ENCODE measurements at places on chromosomes 6 and 20.

GRCh38 chr20:47317127-47317895 is 39.2 kb downstream of the ZMYND8 start:
- DNase-seq = peak; percentile 72

- no peak for DNase-seq
These were observed 138.0 kb upstream of the TBX18 start for GRCh38 chr6:84902354-84902928.

GRCh38 chr20:23002276-23002675 is 32.8 kb upstream of the SSTR4 start:
- DNase-seq = no peak

- no peak for DNase-seq
These were observed 634.4 kb upstream of the MMS22L start for GRCh38 chr6:97917369-97917768.

GRCh38 chr20:58938078-58938477 is 43.0 kb upstream of the NELFCD start:
- DNase-seq = no peak

DNA sequence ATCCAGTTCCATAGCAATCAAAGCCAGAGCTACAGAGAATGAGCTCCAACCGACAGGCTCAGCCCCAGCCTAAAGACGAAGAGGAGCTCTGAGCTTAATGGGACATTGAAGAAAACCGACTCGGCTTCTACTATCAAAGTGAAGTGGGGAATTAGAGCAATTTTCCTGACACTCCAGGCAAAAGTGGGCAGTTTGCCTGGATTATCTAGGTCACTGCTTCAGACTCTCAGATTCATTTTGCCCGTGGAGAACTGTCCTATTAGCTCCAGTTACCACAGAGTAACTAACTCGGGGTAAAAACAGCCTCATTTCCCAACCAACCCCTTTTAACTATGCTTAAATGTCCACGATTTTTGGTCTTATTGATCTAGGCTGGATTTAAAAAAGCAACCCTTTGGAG is 592.1 kb upstream of the NRSN1 start:
- DNase-seq = no peak

DNA sequence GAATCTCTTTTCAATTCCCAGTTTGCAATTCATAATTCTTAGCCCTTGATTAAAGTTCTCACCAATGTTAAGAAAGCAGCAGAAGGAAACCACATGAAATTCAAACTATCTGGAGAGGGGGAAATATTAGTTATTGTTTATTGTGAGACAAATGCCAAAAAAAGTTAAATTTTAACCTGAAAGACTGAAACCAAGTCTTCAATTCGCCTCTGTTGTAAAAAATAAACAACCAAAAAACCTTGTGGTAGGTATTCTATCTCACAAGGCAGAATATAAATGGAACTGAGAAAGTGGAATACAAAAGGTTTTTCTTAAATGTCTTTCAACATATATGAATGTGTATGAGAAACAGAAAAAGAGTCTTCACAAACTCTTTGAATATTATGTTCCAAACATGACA is 24.8 kb downstream of the TMX4 start:
- no peak for DNase-seq

DNA sequence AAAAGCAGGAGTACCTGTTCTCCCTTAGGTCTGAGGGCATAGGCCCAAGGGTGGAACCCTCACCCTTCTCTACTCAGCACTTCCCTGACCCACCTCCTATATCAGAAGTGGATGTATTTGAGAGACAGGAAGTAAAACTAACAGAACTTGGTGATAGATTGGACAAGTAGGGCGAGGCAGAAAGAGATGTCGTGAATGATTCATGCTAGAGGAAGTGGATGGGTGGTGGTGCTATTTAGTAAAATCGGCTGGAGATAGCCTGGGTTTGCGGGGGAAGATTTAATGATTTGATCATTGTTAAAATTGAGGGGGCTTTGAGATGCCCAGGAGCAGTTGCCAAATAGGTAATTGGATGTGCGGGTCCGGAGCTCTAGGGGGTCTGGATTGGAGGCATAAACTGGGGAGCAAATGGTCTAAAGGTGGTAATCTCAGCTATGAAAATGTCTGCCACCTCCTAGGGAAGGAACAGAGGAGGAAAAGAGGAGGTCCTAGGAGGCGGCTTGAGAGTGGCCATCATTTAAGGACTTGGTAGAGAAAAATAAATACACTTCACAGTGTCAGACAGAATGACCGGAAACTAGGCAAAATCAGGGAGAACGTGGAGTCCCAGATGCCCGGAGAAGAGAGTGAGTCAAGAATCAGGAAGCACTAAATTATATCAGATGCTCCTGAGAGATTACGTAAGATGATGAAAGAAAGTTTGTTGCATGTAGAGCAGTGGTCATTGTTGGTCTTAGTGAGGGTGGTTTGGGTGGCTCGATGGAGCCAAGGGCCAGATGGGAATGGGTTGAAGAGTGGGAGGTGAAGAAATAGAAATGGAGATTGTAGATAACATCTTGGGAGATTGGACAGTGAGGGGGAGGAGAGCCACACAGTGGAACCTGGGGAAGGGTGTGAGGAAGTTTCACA is 142.0 kb downstream of the CEP57L1 start:
- peak; percentile 46 for DNase-seq

- no peak for DNase-seq
These were observed 165.1 kb upstream of the PCSK2 start for GRCh38 chr20:17061715-17062114.

- DNase-seq = no peak
These were observed 16.0 kb downstream of the SLC52A3 start for GRCh38 chr20:752291-752690.

- DNase-seq = no peak
These were observed 31.7 kb upstream of the VEGFA start for GRCh38 chr6:43738267-43738676.

GRCh38 chr6:24245275-24245674 is 112.6 kb downstream of the DCDC2 start:
- DNase-seq = no peak

DNA sequence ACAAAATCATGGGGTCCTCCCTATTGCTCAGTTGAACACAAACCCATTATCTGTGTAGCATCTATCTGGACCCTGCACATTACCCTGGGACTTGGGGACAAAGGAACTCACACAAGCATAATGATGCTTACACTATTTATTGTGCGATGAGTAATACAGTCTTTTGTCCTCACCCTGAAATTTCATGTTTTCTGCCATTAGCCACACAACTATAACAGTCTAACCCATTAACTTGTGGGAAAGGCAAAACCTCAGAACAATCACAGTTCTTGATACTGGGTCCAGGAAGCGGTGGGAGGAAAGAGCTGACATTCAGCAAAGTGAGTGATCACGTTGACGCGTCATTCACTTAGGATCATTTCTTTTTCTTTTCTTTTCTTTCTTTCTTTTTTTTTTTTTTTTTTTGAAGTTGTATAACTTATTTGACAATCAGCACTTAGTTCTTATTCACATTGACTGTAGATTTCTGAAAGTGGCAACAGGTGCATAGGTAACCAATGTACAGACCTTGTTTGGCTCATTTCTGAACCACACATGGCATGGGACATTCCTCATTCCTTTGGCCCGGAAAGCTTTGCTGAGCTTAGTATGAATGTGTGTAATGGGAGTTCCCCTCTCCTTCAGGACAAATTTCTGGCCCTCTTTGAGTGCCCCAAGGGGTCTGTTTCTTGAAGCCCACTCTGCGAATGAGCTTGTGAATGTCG is 94.8 kb upstream of the CNKSR3 start:
- no peak for DNase-seq

DNA sequence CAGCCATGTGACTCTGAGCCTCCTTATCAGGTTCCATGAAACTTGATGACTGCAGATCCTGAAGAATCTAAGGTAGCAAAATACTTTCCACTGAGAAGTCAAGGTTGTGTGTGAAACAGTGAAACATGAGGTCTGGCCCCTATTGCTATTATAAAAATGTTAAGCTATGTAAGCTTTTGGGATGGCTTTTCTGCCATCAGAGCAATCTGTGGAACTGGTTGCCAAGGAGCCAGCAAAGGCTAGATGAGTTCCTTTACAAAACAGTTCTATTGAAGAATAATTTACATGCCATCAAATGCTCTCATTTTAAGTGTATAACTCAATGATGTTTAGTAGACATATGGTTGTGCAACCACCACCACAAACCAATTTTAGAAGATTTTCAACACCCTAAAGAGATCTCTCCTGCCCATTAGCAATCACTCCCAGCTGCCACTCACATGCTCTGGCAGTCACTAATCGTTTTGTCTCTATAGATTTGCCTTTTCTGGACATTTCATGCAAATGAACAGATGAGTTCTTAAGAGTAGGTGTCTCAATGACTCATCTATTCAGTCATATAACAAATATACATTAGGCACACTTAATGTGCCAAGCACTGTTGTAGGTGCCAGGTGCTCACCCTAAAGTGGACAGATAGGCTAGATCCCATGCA is 19.9 kb upstream of the MEP1A start:
- no peak for DNase-seq

DNA sequence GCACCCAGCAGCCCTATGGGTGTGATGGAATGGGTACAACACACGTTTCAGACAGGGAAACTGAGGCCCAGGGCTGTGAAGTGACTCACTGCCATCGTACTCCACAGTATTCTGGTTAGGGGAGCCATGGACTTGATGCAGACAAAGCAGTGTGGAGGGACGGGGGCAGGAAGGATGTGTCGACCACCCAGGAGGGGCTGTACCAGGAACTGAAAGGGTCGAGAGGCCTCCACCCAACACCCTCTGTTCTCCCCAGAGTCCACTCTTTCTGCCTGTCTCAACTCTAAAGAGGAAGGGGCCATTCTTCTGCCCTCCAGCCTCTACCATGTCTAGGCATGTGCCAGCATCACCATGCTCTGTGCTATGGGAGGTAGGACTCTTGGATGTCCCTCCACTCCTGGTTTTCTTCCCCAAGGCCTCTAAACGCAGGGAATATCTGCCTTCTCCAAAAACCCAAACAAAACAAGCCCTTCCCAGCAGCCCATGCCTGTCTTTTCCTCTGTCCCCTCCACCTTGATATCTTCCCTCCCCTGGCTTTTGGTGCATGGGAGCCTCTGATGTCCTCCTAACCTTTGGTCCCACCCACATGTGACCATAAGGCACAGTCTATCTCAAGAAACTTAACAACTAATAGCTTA is 7.4 kb downstream of the SLC22A1 start:
- no peak for DNase-seq

DNA sequence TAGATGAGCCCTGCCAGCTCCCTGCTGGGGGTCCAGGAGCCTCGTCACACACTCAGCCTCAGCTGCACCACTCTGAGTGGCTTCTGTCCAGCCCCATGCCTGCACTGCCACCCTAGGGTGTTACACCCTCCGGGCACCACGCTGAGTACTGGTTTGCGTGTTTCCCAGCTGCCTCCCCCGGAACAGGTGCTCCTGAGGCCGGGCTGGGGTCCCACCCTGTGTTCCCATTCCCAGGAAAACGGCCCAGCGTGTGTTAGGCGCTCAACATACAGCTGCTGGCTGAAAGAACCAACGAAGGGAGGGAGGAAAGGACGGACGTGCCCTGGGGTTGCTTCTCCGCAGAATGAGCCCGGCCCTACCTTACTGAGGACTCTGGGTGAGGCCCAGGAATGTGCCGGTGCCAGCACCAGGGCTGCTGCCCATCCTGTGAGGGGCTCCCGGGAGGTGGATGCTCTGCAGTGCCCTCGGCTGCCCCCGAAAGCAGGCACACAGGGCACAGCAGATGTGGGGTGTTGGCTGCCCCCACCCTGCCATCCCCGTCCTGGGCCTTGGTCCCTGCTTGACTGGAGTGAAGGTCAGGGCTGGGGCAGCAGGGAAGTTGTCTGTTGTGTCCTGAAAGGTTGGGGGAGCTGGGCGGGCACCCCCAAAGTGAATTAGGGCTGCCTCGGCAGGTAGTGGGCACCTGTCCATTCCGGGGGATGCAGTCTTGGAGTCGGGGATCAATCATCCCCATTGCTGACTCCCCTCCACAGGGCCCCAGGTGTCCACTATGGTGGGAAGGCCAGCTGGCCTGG is 16.3 kb downstream of the LAMA5 start:
- DNase-seq = no peak

DNA sequence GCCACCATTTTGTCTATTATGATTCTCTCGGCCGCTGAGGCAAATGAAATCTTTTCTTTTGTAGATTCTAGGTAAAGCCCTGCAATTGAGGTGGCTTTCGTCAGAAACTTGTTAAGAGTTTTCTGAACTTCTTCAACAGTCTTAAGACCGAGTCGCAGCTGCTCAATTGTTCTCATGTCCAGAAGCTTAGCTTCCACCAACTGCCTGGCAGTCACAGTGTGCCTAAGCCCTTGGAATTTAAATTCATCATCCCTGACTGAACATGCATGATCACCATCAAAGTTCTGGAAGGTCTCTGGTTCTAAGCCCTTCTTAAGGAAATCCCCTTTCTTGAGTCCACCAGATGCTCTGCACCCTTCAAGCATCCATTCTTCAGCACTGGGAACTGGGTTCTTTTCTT is 25.7 kb downstream of the DST start:
- no peak for DNase-seq

DNA sequence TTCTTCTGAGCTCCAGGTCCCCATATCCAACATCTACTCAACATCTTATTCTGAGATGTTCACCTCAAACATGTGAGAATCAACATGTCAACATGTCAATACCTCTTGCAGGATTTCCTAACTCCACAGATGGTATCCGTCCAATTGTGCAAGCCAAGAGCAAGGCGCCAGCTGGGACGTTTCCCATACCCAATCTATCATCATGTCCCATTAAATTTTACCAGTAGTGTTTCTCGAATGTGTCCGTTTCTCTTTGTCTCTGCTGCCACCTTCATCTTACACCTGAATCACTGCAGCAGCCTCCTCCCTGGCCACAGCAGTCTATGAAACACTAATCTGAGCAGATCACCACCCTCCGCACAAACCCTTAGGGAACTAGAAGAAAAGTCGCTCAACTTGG is 78.0 kb upstream of the RPS6KA2 start:
- no peak for DNase-seq

DNA sequence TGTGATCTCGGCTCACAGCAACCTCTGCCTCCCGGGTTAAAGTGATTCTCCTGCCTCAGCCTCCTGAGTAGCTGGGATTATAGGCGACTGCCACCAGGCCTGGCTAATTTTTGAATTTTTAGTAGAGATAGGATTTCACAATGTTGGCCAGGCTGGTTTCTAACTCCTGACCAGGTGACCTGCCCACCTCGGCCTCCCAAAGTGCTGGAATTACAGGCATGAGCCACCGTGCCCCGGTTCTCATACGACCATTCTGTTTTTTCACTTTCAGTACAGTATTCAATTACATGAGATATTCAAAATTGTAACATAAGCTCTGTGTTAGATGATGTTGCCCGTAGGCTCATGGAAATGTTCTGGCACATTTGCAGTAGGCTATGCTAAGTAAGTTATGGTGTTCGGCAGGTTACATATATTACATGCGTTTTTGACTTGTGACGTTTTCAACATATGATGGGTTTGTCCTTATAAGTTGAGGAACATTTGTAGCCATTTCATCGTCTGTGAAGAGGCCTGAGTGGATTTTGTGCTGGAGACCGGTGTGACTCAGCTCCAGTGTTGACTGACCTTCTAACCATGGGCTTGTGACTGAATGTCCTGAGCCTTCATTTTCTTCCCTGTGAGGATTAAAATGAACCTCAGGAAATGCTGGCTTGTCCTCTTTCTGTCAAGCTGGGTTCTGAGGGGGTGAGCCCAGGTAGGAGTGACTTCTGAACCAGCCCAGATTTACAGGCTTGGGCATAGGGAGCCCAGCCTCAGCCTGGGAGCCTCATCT is 12.2 kb downstream of the PPARD start:
- no peak for DNase-seq
